ENCODE measurements at places on chromosomes 7 and 10. TPM values are rescaled to one million over a fixed set of nuclear protein-coding genes. Genes with fewer than 3 reads are reported as not detected.

The CYP3A5 gene
- 0.28 TPM for total RNA-seq

The MXI1 gene
- 36.0 TPM for total RNA-seq

The TYW1B gene
- total RNA-seq, result 1.3 TPM

The ANTXRL gene
- not detected for total RNA-seq

The ADCYAP1R1 gene
- not detected for total RNA-seq

The ADRA2A gene
- total RNA-seq, result 0.18 TPM

The OLAH gene
- total RNA-seq, result 0.09 TPM

The FEZF1 gene
- total RNA-seq, result not detected

The DLX6 gene
- total RNA-seq, result not detected

The HOXA2 gene
- total RNA-seq, result 0.18 TPM

The TEX36 gene
- not detected for total RNA-seq

The KRIT1 gene
- total RNA-seq, result 43.9 TPM

The GDF10 gene
- total RNA-seq, result 1.2 TPM

The ODAD2 gene
- total RNA-seq, result 1.2 TPM

The VSTM2A gene
- not detected for total RNA-seq

The TMEM229A gene
- not detected for total RNA-seq

The GPNMB gene
- 58.6 TPM for total RNA-seq

The PSMC2 gene
- 236 TPM for total RNA-seq

The PRSS1 gene
- total RNA-seq, result not detected

The RPP30 gene
- 35.6 TPM for total RNA-seq

Measured in smooth muscle cell of bladder (primary cell).